ENCODE measurements at places on chromosomes 7 and 10.
A peak's percentile ranks its signal among the peaks of the same experiment; 100 is the strongest.

- peak; percentile 2 for DNase-seq
Observed at GRCh38 chr10:15433850-15434537, 62.9 kb upstream of the FAM171A1 start.

GRCh38 chr7:44063547-44063893 is 1.8 kb downstream of the PGAM2 start:
- DNase-seq, result no peak

GRCh38 chr10:44946205-44946604 is 13.4 kb upstream of the RASSF4 start:
- DNase-seq, result no peak

GRCh38 chr10:132974886-132975830 is 32.8 kb upstream of the CFAP46 start:
- no peak for DNase-seq

DNA sequence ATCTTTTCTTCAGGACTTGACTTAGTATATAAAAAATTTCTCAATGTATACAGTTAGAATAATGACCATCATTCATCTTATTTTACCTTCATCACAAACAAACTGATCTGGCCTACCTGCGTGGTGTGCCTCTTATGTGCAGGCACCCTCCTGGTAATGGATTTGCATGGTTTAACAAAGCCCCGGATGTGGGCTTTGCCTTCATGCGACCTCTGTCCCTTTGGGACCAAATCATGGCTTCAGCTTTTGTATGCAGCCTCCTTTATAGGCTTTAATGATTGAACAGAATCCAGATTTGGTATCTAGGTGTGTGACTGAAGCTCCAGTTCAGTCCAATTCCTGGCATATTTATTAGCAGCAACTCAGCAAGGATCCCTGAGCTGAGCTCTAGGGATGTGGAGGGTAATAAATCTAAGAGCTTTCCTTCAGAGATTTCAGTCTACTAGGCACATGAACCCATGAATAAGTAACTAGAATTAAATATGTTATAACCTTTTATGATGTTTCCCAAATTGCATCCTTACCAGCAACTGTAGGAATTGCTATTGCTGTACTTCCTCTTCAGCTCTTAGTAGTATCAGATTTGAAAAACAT is 256.9 kb downstream of the ABCA13 start:
- DNase-seq, result no peak

DNA sequence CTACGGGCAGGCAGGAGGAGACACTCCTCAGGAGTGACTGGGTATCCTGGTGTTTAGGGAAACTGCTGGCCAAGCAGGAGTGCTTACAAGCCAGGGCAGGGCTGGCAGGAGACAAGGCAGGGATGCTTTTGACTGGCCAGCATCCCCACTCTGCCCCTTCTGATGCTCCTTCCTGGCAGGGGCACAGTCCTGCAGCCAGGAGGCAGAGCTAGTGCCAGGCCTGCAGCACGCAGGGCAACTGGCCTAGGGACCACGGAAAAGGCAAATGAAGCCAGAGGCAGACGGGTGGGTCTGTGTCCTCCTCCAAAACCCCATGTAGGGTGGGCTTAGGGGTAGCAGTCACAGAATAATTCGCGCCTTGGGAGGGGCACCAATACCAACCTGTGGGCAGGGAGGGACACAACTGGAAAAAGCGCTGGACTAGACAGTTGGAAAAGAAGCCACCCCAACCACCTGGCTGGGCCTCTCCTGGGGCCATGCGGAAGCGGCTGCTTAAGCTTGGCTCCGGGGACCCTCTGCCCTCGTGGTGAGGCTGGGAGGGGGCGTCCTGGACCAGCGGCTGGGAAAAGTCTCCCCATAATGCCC is 4.8 kb downstream of the IMPDH1 start:
- no peak for DNase-seq

GRCh38 chr7:140230861-140231770 is 54.3 kb upstream of the KDM7A start:
- DNase-seq, result no peak

GRCh38 chr10:1120801-1121211 is 64.6 kb downstream of the WDR37 start:
- DNase-seq, result no peak

DNA sequence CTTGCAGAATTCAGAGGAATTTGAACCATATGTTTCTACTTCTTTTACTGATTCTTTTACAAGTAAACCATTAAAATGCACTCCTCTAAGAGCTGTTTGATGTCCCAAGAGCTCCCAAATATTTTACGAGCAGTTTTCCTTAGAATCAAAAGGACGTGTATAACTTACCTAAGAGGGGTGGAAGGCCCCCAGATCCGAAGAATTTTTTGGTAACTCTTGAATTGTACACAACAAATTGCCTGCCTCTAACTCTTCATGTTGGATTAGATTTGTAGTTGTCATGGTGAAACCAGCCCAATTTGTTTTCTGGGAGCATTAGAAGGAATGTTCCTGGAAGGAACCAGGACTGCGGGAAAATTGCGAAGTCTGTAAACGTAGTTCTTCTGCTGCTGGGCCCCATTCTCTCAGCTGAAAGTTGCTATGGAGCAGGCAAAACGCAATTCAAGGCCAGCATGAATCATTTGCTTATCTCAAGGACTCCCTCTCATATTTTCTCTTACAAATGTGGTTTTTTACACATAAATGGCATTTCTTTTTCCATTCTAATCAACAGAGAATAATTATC is 124.8 kb upstream of the TMEM72 start:
- no peak for DNase-seq

- DNase-seq, result no peak
Observed at GRCh38 chr10:13823096-13823708, 236.4 kb downstream of the PRPF18 start.

DNA sequence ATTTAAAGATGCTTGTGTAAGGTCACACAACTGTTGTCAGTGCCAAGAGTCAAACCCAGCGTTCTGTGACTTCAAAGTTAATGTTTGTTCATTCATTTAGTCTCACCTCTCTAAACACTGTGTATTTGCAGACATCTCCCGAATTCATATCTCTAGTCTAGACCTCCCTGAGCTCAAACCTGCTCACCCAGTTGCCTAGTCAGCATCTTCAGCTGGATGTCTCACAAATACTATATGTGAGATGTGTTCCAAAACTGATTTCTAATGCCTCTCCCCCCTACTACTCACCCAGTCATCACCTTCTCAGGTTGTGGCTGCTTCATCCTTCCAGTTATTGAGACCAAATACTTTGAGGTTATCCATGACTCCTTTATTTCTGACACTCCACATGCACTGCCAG is 91.4 kb downstream of the ST7 start:
- no peak for DNase-seq

GRCh38 chr7:55778631-55779030 is 83.9 kb downstream of the SEPTIN14 start:
- no peak for DNase-seq

DNA sequence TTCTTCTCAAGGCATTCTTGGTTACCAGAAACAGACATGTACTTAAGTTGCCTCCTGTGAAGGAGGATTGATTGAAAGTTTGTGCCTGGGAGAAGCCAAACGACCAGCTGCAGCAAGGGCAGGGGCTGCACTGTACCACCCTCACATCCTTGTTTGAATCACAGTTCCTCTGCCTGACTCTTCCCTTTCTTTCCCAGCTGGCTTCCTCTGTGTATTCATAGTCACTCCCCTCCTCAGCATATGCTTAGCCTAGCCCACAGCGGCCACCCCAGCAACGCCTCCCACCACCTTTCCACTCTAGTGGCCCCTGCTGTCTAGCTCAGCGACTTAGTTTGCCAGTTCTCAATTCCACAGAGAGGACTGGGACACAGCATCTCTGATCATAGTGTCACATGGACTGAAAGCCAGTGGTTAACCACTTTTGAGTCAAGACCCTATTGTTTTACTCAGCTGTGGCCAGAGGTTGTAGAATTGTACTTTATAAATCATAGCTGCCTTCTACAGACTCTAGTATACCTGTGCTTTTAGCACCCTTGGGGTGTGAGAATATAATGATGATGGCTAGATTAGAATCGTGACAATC is 643.0 kb downstream of the SUGCT start:
- no peak for DNase-seq

DNA sequence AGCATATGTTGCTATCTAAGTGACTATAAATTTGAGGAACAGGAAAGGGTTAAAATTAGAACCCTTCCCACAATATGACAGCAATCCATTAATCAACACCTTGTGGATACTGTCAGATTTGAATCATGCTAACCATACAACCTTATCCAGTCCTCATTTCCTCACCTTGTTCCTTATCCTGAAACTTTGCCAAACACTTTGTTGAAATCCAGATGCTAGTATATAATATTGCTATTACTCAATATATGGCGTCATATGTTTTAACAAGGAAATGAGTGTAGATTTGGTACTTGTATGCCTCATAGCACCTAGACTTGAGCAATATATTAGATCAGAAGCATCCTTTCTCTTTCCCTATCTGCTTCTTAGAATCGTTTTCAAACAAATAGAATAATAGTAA is 66.3 kb upstream of the SLC25A13 start:
- no peak for DNase-seq

DNA sequence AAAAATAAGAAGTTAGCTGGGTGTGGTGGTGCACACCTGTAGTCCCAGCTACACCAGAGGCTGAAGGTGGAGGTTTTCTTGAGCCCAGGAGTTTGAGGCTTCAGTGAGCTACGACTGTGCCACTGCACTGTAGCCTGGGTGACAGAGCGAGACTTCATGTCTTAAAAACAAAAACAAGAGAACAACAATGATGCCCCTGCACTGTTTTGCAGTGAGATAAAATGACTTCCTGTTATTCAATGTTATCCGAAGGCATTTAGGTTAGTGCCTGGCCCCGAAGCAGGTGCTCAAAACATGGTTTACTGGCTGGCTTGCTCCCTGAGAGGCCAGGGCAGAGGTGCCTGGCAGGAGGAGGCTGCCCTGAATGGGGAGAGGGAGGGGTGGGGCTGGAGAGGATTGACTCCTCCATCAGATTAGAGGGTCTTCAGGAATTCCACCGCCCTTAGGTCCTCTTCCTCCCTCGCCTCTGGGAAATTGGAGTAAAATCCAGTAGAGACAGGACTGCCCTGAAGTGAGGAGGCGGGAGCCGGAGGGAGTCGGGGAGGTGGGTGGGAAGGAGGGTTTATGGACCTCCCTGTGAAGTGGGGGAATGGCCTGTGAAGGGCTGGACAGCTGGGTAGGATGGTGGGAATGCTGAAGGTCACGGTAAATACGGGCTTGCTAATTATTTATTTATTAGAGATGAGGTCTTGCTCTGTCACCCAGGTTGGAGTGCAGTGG is 6.8 kb upstream of the CLDN4 start:
- no peak for DNase-seq

GRCh38 chr10:23534326-23534725 is 95.5 kb downstream of the OTUD1 start:
- no peak for DNase-seq

- DNase-seq, result no peak
Observed at GRCh38 chr7:159237022-159237653, 92.5 kb upstream of the VIPR2 start.

GRCh38 chr10:13673156-13673555 is 86.4 kb downstream of the PRPF18 start:
- no peak for DNase-seq
